ENCODE measurements at places on chromosomes 7 and 10.

GRCh38 chr7:26160896-26161295 lies 8.9 kb downstream of the NFE2L3 start:
- H3K27me3 ChIP-seq: no peaks in the 10 kb centered on the region
- H3K36me3 ChIP-seq: peaks cover 2% of the 10 kb centered on the region
- H3K4me1 ChIP-seq: peaks cover 16% of the 10 kb centered on the region
- no peak for DNase-seq

- H3K4me3 ChIP-seq: no peak overlapping the region
- peaks cover 2% of the 10 kb centered on the region for H3K36me3 ChIP-seq
- no peaks in the 10 kb centered on the region for H3K4me1 ChIP-seq
- no peak for DNase-seq
- no peak overlapping the region for H3K27ac ChIP-seq
Measured at GRCh38 chr10:80373502-80373901, 16.9 kb downstream of the DYDC2 start.

GRCh38 chr10:10792681-10793080 lies 225.0 kb upstream of the CELF2 start:
- no peak overlapping the region for H3K27ac ChIP-seq
- no peak for DNase-seq
- H3K27me3 ChIP-seq: peaks cover 8% of the 10 kb centered on the region

DNA sequence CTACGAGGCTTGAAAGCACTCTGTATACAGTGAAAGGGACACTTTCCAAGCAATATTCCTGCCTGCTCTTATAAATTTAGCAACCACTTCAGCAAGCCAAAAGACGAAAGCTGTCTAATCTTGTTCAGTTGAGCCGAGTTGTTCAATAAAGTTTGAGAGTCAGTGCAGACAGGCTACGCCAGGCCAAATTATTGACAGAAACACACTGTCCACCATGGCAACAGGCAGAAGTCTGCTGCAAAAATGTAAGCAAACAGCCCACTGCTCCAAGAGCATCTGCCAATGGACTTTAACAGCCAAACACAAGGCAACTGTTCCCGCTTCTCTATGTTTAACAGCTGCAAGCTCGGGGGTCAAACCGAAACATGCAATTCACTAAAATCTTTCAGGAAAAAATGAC lies 85.7 kb downstream of the GLI3 start:
- H3K4me3 ChIP-seq: no peak overlapping the region
- DNase-seq: no peak
- no peaks in the 10 kb centered on the region for H3K36me3 ChIP-seq
- no peaks in the 10 kb centered on the region for H3K4me1 ChIP-seq

DNA sequence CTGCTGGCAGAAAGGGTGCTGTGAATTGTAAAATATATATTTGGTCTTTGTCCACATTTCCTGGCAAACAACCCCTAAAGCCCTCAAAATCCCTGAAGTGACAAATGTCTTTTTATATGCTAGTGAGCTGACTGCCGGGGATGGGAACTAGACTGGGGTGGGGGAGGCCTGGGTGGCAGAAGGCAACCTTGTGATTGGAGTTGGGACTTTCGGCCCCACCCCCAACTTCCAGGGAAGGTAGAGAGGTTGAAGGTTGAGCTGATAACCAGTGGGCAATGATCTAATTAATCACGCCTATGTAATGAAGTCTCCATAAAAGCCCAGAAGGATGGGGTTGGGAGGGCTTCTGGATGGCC lies 2.7 kb downstream of the EPHA1 start:
- H3K4me1 ChIP-seq: peaks cover 19% of the 10 kb centered on the region
- no peak overlapping the region for H3K27ac ChIP-seq
- peaks cover 4% of the 10 kb centered on the region for H3K27me3 ChIP-seq
- no peaks in the 10 kb centered on the region for H3K36me3 ChIP-seq

DNA sequence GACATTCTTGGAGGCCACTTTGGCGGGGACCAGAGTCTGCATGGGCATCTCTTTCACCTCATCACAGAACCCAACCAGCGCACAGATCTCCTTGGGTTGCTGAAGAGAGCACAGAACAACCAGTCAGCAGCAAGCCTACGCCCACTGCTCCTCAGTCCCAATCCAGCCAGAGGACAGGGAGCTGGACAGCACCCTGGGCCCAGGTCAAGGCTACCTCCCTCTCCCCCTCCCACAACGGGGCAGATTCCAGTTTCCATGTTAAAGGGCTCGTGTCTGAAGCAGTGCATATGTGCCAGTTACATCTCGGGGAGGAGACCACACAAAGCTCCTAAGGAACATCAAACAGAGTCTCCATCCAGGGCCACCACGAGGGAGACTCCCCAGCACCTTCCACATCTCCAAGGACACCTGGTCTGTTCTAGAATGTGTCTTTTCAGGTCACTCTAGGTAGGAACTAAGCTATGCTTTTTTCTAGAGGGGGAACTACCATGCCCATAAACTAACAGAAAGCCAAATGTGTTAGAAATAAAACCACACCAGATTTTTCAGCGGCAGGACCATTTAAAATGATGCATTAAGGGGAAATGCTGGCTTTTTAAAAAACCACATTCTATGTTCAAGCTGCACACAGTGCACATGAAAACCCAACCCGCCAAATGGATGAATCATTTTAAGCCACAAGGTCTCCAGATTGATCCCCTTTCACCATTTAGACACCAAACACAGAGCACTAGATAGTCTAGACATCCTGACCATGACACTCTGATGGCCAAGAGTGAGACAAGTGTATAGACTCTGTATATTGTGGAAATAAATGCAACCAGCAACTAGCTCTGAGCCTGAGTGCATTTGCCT lies 28.9 kb downstream of the PSAP start:
- peaks cover 36% of the 10 kb centered on the region for H3K36me3 ChIP-seq
- H3K27me3 ChIP-seq: no peaks in the 10 kb centered on the region
- no peak for DNase-seq
- no peak overlapping the region for H3K4me3 ChIP-seq
- no peak overlapping the region for H3K27ac ChIP-seq

- no peaks in the 10 kb centered on the region for H3K36me3 ChIP-seq
- no peak overlapping the region for H3K4me3 ChIP-seq
- peaks cover 6% of the 10 kb centered on the region for H3K27me3 ChIP-seq
- no peak for DNase-seq
Measured at GRCh38 chr7:156656598-156656997, 16.0 kb downstream of the RNF32 start.

- H3K27me3 ChIP-seq: no peaks in the 10 kb centered on the region
- no peak for DNase-seq
- no peak overlapping the region for H3K27ac ChIP-seq
- no peak overlapping the region for H3K4me3 ChIP-seq
- peaks cover 22% of the 10 kb centered on the region for H3K36me3 ChIP-seq
Measured at GRCh38 chr7:112853422-112853821, 63.2 kb upstream of the TMEM168 start.

DNA sequence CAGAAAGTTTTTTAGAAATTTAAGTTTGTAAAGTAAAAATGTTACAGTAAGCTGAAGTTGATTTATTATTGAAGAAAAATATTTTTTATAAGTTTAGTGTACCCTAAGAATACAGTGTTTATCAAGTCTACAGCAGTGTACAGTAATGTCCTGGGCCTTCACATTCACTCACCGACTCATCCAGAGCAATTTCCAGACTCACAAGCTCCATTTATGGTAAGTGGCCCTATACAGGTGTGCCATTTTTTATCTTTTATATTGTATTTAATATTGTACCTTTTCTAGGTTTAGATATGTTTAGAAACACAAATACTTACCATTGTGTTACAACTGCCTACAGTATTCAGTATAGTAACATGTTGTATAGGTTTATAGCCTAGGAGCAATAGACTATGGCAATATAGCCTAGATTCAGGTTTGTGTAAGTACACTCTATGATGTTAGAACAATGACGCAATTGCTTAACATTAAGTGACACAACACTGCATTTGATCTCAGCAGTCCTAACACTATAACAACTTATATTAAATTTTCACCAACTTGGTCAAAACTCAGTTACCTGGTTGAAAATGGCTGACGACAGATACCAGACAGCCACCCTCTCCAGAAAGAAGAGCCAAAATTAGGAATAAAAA lies 45.7 kb downstream of the HIBADH start:
- no peaks in the 10 kb centered on the region for H3K27me3 ChIP-seq
- no peak overlapping the region for H3K4me3 ChIP-seq
- no peak overlapping the region for H3K27ac ChIP-seq
- DNase-seq: no peak
- no peaks in the 10 kb centered on the region for H3K4me1 ChIP-seq

DNA sequence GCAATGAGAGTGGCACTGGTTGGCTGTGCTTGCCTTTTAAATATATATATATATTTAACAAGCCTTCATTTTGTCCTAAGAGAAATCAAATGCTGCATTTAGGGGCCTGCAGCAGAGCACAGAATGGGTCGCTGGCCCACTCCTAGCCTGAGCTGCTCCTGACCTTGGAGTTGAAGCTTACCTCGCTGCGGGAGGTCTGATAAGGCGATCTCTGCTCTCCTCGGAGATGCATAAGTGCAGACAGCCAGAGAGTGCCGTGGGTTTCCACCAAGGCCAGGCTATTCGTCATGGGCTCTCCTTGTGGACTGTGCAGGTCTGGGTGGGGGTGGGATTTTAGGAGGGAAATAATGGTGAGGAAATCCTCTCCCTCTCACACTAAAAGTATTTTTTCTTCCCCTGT lies 99.5 kb upstream of the IKZF1 start:
- H3K27me3 ChIP-seq: peaks cover 1% of the 10 kb centered on the region
- H3K36me3 ChIP-seq: no peaks in the 10 kb centered on the region
- H3K27ac ChIP-seq: peak overlapping the region; percentile 58
- no peak for DNase-seq

Data from memory B cell (primary cell).